ENCODE measurements at places on chromosomes 6 and 20.

DNA sequence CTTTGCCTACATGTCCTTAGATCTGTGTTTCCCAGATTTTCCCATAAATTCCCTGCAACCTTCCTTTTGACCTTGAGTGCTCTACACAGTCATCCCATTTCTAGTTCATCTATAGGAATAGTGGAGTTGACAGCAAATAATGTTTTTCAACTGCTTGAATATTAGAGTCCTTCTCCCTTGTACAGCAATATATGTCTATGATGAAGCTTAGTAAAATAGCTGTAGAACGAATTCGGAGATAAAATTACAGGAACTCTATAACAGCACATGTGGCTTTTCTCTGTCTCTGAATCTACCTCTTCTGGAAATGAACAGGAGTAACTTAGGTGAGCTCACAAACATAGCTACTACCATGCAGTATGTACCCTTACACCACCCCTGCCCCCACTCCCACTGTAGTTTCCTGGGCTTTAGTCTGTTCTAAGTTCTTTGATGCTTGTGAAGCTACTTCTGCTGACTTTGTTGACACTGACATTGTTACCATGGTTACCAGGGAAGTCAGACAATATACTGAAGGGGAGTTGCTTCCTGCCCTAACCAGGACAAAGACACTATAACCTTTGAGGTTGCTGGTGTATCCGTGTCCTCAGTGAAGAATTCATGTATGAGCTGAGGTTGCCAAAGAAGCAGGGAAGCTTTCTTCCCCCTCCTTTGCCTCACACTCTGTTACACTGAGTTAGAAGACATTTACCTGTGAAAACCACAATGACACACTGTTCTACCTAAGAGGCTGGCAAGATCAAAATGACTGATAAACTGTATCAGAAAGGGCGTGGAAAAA is 35.8 kb upstream of the SHLD1 start:
- DNase-seq: no peak

DNA sequence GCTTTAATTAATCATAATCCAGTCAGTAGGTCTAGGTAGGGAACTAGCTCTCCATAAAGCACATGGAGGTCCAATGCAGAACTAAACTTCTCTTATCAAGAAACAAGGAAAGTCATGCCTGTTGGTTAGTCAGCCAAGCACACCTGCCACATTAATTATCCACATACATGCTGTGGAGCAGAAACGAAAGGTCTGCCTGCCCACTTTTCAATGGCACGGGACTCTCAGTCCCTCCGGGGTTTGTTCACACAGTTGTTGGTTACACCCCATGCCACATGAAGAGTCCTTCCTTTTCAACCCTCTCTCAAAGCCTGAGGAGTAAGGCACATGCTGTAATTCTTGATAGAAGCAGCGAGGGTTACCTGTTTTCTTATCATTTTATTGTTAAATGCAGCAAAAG is 1096.4 kb upstream of the MAP3K7 start:
- DNase-seq: no peak

DNA sequence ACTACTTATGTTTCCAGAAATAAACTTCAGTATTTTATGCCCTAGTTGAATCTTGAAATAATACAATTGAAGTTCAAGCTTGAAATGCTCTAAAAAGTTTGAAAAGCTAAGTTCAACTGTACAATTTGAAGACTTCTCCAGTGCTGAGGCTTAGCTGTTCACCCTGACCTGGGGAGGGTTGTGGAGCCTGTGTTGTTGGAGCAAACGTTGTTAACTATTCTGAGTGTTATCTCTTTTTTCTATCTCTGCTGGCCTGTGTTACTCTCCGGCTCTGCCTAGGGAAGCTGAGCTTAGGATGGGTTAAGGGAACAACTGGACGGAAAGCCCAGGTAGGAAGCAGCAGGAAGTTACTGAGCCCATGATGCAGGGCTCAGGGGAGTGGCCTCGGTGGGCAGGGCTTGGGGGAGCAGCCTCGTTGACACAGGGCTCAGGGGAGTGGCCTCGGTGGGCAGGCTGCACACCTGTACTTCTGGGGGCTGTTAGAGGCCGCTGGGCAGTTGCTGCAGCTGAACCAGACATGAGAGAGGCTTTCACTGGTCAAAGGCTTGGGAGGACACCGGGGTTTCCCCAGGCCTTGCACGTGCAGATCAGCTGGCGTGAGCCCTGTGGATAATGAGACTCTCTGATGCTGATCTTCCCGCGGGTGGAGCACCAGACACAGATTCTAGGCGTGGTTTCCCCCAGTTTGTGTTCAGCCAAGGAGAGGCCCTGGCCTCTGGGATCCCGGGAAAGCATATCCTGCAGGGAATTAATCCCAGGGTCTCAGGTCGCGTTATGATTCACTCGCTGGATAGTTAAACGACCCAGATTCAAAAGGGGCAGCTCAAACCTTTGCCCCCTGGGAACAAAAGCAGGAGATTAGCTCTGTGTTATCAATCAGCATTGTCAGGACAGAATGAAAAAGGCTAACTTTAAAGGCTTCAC is 58.9 kb downstream of the ERMARD start:
- DNase-seq: no peak

GRCh38 chr6:136890986-136891385 is 31.1 kb upstream of the SLC35D3 start:
- DNase-seq: no peak

DNA sequence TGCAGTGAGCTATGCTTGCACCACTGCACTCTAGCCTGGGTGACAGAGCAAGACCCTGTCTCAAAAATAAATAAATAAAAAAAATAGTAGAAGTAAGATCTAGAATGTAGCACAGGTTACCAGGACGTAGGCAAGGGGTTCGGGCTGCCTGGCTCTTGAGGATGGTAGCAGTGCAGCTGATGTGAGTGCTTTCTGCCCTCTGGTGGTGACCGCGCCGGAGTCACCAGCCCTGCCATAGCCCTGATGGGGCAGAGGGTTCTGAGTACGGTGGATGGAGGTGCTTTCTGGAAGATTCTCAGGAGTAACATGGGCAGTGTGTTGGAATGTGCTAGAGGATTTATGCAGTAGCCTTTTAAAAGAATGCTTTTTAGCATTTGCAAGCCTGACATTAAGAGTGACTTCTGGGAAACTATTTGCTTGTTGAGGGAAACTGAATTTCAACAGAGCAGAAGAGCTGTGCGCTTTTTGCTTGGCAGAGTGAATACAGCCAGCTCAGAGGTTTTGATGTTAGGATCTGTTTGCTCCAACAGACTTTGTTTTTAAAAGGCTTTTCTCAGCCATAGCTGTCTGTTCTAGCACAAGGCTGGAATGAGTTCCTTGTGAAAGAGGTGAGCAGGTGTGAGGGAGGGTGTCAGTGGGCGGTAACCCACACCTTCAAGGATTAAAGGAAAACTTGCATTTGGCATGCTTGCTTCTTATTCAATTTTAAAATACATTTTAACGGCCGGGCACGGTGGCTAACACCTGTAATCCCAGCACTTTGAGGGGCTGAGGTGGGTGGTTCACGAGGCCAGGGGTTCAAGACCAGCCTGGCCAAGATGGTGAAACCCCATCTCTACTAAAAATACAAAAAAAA is 65.9 kb downstream of the PTPN1 start:
- peak; percentile 89 for DNase-seq

- DNase-seq: no peak
These were observed 559.3 kb downstream of the C6orf118 start for GRCh38 chr6:164750128-164750527.

GRCh38 chr6:34657307-34657978 is 39.1 kb downstream of the ILRUN start:
- DNase-seq: no peak

DNA sequence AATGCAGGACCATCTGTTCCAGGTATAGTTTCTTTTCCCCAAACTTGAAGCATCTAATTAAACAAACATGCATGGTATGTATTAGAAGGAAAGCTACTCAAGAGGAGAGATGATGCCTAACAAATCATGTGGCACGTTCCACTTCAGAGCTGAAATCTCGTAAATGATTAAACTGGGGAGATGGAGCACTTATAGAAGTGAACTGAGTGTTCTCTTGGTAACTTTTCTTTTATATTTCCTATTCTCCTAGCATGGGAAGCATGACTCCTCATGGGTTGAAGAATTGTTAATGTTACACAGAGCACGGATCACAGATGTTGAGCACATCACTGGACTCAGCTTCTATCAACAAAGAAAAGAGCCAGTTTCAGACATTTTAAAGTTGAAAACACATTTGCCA is 61.1 kb downstream of the CCN2 start:
- DNase-seq: no peak

- DNase-seq: no peak
These were observed 603.5 kb upstream of the CITED2 start for GRCh38 chr6:139977887-139978332.

DNA sequence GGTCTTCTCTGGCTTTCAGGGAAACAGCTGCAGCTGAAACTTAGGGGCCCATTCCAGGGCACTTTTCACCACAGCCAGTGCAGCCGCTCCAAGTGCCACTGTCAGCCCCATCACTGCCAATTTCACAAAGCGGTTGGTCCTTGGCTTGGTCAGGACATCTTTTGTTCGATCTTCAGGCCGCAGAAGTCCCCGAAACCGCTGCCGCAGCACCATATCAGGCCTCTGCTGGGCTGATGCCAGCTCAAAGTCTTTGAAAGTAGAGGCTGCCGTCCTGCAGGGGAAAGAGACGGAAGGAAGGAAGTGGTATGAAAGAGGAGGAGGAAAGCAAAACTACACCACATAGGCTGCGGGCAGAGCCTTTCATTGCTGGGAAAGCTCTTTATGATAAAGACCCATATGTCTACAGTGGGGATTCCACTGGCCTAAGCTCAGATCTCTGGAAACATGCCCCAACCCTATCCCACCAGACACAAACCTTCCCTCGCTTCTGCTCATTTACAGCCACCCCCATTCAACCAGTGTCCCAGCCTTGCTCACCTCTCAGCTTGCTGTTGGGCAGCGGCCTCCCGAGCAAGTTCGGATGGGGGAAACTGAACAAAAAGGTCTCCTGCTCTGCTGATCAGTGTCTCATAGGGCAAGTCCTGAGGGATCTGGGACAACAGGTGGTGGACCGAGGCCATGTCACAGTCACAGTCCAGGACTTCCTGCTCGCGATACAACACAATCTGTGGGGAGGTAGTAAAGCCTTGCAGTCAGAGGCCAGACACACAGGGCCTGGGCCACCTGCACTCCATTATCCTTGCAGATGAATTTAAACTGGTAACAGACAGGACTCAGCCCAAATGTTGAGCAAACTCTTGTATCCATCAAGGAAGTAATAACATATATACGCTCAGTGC is 23.5 kb downstream of the TBC1D20 start:
- no peak for DNase-seq

GRCh38 chr6:79152269-79152737 is 74.2 kb upstream of the PHIP start:
- no peak for DNase-seq

GRCh38 chr6:98593676-98594075 is 240.7 kb upstream of the POU3F2 start:
- DNase-seq: no peak

GRCh38 chr6:19135706-19136105 is 701.5 kb upstream of the ID4 start:
- DNase-seq: no peak

DNA sequence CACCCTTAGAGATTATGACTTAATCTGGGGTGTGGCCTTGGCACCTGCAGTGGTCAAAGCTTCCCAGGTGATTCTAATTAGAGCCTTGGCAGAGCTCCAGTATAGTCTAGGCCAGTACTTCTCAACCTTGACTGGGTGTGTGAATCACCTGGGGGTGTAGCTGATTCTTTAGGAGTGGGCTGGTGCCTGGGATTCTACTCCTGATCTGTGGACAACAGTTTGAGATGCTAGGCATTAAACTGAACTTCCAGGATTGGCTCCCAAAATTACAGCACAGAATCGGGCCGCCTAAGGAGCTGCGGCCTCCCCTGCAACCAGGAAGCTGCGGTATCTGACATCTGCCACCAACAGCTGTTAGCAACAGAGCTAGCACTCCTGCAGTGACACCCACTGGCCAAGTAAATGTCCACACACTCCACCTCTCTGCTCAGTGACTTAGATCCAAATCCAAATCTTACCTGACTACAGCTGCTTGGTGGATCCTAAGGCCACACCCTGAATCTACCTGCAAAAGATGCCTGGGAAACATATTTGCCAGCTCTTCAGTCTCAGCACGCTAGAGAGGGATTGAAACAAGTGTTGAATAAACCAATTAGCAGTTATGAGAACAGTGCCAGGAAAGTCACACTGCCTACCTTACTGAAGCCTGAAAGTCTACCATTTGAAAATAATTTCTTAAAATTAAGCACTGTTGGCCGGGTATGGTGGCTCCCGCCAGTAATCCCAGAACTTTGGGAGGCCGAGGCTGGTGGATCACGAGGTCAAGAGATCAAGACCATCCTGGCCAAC is 126.7 kb downstream of the UNC5CL start:
- no peak for DNase-seq

DNA sequence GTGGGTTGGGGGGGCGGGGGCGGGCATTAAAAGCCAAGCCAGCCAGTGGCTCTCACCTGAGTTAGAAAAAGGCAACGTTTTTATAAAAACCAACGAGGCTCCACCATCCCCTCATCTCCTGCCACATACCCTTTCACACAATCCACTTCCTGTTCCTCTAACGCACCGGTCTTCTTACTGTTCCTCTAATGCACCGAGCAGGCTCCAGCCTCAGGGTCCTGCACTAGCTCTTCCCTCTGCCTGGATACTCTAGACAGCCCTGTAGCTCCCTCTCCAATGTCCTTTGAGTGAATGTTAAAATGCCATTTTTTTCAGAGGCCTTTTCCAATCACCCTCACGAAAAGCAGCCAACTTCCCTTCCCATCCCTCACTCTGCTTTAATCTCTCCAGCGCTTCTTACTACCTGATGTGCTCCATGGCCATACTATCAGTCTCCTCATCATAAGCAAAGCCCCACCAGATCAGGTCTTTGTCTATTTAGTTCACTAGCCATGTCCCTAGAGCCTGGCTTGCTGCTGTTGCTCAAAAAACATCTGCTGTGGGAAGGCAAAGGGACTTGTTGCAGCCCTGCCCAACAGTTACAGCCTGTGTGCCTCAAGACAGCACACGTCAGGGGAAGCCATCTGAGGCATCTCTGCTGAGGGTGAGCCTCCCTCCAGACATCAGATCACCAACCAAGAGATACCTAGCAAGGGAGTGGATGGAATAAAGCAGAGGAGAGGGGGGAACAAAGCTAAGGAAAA is 3.9 kb downstream of the FKBP1A start:
- no peak for DNase-seq

DNA sequence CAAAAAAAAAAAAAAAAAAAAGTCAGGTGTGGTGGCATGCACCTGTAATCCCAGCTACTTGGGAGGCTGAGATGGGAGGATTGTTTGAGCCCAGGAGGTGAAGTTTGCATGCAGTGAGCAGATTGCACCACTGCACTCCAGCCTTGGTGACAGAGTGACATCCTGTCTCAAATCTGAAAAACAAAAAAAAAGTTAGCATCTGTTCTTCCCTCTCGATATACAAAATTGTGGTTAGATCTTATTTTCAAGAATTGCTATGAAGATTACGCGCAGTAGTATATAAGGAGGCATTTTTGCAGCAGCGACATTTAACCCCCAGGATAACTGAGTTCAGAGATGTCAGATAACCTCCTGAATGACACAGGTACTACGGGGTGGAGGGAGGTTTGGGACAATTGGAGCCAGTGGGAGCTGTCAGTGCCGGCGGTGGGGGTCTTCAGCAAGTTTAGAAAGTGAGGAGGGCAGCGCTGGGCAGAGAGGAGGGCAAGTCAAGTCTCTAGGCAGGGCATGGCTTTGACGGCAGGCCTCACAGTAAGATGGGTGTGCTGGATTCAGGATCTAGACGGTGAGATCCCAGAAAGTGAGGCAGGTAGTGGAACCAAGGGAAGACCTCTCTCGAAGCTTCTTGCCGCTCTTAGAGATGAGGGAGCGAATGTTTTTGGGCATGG is 26.2 kb upstream of the MRPS18A start:
- no peak for DNase-seq

GRCh38 chr20:11926292-11926998 is 8.8 kb downstream of the BTBD3 start:
- no peak for DNase-seq

GRCh38 chr6:37618916-37619590 is 78.6 kb downstream of the MDGA1 start:
- no peak for DNase-seq
